NCI-H1105 (cell line): ENCODE measurements at places on chromosomes 7 and 10.

GRCh38 chr7:32616625-32617024, 121.3 kb downstream of the AVL9 start:
- no peak for DNase-seq

DNA sequence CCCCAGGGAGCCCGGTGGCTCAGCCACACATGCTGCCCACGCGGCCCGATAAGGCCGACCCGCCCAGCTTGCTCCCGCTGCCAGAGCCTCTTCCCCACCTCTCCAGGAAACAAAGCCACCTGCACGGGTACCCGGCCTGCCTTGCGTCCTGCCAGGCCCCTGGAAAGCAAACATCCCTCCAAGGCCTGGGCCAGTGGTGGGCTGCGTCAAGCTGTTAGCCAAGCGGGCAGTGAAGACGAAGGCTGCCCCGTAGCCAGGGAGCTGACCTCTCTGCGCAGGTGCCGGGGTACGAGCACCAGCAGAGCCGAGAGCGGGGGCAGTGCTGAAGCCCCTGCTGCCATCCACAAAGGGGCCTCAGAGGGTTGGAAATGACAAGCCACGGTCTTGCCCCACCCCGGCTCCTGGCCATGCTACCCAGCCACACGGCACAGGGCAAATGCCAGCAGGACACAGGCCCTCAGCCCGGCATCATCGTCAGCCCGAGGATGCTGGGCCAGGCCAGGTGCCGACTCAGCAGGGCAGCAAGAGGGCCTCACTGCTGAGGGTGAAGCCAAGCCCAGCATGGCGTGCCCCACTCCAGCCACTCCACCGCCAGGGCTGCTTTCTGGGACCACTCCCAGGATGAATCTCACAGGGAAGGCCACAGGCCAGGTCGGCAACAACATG, 140.0 kb downstream of the PTPRN2 start:
- DNase-seq = no peak

DNA sequence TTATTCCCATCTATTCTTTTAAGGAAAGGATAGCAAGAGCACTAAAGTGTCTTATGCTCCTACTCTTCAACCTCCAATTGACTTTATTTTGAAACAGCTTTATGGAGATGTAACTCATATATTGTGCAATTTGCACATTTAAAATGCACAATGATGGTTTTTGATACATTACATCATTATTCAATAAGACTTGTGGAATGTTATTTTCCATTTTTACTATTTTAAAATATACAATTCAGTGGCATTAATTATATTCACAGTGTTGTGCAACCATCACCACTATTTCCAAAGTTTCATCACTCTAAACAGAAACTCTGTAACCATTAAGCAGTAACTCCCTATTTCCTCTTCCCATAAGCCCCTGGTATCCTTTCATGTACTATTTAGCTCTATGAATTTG, 489.8 kb downstream of the NEBL start:
- DNase-seq = no peak

DNA sequence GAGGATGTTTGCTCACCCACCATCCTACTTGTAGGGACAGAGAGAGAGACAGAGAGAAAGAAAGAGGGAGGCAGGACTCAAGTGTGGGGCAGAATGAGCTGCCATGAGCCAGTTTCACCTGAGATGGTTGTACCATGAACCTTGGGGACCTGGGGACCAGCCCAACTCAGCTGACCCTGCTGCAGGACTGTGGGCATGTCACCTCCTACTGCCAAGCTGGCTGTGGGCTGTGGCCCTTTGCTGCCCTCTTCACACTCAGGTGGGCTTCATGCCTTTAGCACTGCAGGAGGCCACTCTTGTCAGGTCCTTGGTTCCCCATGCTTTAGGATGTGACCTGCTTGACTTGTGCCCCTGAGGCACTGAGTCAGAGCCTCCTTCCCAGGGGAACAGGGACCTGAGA, 108.2 kb upstream of the PCBD1 start:
- no peak for DNase-seq

- DNase-seq = peak; percentile 31
These were observed 11.8 kb downstream of the NT5C3A start for GRCh38 chr7:33050535-33051318.

GRCh38 chr7:44114586-44115310, 8.6 kb downstream of the POLD2 start:
- no peak for DNase-seq

- DNase-seq = no peak
These were observed 8.1 kb downstream of the ASL start for GRCh38 chr7:66083677-66084076.

GRCh38 chr10:110730345-110731050, 86.4 kb downstream of the RBM20 start:
- no peak for DNase-seq

- no peak for DNase-seq
These were observed 102.4 kb downstream of the USP6NL start for GRCh38 chr10:11509036-11509435.

GRCh38 chr7:20310963-20311742, 19.5 kb upstream of the ITGB8 start:
- no peak for DNase-seq

DNA sequence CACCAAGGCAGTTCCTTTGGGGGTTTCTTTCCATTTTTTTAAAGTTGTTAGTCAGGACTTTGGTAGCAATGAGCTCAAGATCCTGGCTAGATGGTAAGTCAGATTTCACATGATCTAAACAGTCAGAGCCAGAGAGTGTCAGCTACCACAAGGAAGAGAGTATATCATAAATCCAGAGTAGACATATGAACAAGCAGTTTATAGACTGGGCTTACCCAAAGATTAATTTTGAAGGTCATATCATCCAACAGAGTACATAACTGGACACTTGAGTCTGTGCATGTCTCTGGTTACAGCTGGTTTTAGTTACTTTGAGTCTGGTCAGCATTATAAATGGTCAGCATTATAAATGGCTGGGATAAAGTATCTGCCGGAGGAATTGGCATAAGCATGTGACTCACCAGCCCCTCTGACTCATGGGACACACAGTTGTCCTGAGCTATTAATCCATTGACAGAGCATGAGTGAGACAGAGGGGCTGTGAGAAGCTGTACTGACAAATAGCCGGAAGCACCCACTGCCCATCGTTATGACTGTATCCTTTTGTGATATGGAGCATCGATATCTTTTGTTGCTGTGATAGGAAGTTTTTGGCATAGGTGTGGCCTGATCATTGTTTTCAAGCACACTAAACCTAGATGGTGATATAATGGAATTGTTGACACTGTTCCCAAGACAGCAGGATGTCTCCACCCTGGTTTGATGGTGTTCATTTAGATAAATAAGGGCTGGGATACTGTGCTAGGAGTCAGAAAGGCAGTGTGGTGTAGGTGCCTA, 19.3 kb downstream of the PPP1R3C start:
- no peak for DNase-seq

DNA sequence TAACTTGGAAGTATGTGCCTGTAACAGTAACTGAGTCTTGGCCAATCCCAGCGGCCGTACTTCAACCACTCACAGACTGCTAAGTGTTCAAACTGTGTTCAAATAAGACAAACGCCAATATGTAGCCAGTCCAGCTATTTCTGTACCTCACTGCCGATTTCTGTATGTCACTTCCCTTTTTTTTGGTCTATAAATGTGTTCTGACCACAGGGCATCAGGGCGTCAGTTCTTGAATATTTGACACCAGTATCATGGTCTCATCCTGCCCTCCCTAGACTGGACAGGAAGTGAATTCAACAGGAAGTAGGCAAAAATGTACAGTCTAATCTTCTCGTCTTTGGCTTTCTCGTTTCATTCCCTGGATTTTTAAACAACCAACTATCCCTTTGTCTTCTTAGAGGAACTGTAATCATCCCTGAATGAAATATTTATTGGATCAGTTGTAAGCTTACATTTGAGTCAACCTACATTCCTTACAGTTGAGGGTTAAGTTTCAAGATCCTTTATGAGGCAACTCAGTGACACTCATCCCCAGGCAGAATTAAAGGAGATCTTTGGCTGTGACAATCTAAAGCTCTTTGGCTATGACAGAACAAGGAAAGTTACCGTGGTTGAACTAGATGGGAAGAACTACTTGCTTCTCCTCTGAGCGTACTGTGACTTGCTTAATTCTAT, 232.7 kb downstream of the NSUN6 start:
- DNase-seq = no peak
